ENCODE measurements at places on chromosomes 5 and 9.

DNA sequence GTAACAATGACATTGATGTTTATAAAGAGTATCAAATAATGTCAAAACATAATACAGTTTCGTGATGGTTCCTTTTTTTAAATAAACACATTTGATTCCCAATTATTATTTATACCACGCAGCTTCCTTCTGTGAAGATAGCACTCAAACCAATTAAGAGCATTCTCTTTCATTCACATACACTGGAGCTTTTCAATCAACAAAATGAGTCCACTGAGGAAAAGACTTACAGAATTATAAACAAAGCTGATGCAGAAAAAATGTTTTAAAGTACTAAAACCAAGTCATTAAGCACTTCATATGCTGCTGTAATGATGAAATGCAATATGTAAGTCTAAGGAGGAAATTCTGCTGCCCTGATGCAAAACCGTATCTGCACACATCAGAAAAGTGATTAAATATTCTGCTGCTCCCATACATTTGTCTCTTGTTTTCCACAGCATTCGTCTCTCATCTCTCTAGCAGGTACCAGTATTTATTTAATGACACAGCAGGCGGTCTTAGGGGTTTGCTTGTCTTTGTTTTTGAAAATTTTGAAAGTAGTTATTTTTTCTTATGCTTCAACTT, 147.1 kb downstream of the CDH10 start:
- no peak for DNase-seq

- no peak for DNase-seq
These were observed 24.2 kb downstream of the PSMB7 start for GRCh38 chr9:124390794-124391658.

DNA sequence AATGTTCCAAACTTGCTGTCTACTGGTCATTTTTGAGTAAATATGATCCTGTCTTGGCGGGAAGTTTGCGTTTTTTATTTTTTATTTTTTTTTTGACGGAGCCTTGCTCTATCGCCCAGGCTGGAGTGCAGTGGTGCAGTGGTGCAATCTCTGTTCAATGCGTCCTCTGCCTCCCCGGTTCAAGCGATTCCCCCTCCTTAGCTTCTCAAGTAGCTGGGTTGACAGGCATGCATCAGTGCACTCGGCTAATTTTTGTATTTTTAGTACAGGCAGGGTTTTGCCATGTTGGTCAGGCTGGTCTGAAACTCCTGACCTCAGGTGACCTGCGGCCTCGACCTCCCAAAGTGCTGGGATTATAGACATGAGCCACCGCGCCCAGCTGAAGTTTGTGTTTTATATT, 45.4 kb downstream of the FGF18 start:
- DNase-seq: no peak

GRCh38 chr9:137076636-137077009, 694 bp upstream of the UAP1L1 start:
- no peak for DNase-seq

GRCh38 chr5:21880164-21880563, 973.0 kb downstream of the CDH12 start:
- no peak for DNase-seq

- DNase-seq: no peak
These were observed 126.0 kb downstream of the NR3C1 start for GRCh38 chr5:143277536-143277935.

- no peak for DNase-seq
These were observed 6.3 kb upstream of the IL5 start for GRCh38 chr5:132549576-132549975.

DNA sequence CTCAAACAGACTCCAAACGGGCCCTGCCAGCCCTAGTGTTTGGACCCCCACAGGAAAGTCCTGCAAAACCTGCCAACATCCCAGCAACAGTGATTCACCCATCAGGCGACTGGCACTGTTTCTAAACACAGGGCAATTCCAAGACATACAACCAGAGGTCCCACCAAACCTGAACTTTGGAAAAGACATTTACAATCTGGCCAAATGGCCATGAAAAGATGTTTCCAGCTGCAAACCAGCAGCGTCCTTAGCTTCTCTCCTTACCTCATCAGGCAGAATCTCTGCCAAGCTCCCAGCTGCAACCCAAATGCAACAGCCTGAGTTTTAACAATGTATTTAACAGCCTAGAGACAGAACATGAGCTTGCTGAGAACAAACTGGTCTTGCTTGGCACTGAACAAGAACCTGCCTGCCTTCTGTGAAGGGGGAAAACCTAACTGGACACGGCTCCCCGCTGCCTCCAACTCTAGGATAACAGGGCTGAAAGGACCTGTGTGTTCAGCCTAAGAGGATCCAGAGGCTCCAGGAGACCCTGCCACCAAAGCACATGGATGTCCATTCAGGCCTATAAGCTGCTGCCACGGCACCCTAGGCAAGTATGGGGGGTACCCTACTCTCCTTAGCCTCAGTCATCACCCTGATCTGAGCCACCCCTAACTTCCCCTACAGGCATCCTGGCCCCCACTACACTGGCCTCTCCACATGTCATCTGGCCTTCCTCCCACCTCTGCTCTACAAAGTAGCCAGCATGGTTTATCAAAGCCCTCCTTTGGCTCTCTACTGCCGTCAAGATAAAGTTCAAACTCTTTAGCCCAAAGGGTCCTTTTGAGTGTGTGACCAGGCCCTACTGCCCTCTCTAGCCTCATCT, 5.6 kb downstream of the P4HA2 start:
- DNase-seq: no peak

GRCh38 chr5:55530669-55531068, 4.1 kb downstream of the PLPP1 start:
- DNase-seq: no peak

DNA sequence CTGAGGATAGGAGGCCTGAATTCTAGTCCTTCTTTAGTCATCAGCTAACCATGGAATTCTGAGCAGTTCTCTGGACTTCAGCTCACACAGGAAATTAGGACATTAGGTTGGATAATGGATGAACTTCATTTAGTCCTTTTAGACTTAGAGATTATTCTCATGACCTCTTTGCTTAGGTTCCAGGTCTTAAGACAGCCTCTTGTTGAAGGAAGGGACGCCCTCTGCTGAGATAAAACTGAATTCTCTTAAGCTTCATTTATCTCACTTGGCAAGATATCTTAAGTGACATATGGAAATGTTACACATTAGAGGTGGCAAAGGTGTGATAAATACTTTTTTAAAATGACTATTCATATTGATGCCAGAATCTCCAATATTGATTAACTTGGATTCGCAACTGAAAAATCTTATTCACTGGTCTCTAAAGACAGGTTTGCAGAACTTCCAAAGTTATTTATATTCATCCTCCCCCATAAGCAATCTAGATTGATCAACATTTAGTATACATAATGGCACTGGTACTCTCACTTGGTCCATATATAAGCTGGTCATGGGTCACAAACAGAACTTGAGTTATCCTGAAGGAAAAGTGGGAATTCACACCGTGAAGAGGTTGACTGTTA, 16.9 kb upstream of the ZNF366 start:
- peak; percentile 81 for DNase-seq

DNA sequence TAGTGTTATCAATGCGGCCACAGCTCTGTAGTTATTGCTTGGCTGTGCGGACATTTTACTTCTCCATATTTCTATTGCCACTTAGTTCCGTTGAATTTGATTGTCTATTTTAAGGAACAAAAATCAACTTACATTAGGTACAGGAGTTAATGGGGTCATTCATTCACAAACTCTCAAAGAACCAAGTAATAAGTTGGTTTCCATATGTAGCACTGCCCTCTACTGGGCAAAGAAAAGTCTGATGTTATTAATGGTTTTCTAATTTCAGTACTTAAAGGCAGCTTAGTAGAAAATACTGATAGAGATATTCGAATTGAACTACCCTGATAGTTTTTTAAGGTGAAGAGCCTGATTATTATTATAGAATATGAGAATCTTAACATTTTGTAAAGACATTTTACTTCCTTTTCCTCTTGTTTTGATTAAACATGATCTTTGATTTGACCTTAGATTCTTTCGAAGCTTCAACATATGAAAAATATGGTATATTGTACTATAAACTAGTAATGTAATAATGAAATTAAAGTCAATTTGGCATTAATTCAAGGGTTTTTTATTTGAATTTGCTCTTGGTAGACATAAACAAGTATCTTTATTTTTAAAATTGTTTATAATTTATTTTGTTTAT, 119.5 kb upstream of the CTNND2 start:
- DNase-seq: peak; percentile 10

DNA sequence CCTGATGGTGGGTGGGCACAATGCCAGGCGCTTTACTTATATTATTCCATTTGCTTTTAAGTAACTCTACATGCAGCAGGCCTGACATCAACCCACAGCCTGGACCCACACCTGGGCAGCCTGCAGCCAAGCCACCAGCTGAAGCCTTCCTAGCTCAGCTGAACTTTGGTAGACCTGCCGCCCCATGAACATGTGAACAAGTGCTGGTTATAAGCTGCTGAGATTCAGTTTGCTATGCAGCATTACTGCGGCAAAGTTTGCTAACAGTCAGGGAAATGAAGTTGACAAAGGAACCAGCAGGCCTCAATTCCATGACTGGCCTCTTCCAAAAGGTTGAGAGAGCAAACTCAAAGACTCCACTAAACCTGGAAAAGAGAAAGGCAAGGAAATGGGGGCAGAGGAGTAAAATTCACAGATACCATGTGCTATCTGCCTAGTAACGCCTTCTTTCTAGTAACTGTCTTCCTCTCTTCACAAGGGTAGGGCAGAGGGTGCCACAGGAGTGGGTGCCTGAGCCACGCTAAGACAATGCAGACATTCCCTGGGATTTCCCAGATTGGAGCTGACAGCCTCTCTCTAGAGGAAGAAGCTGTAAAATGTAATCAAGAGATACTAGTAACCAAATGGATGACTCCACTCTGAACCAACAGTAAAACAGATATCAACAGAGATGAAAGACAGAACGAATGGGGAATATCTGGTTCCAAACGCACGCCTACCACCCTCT, 2.9 kb downstream of the BOD1 start:
- peak; percentile 41 for DNase-seq

DNA sequence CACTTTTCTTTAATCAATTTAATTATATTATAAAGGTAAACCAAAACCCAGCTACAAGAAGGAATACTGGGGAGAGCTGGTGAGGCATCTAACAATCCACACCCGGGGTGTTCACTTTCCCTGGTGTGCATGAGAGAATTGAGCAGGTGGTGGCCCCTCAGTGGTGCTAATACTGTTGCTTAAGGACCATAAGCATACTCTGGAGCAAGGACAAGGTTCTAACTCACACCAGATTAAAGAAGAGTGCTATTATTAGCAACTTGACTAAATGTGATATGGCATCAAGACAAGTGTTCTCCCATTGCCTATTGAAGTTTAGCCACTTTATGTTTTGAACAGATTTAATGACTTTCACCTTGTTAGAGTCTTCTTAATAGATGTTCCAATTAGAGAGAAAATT, 8.8 kb downstream of the RGS7BP start:
- DNase-seq: no peak

- no peak for DNase-seq
These were observed 122.7 kb downstream of the GCNT1 start for GRCh38 chr9:76581731-76582130.

DNA sequence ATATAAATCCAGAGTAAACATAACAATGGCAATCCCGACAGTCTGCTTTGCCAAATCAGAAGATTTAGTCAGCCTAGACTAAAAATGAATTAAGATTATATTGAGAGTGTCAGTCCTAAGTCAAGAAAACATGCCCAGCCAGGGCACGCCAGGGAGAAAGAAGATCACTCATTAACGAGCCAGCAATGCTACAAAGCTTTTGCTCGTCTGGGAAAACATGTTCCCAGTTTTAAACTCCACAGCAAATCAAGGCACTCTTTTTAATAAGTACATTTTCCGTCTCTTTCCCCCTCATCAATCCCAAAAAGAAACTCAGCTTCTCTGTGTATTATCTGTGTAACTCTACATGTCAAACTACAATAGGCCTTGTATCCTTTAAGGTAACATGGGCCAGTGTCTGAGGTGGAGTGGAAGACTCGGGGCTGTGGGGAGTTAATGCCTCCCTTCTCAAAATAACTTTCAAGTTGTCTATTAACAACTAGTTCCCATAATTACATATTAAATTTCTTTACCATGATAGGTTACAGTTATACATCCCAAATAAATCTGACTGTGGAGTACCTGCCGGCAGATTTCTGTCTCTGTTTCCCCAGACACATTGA, 40.9 kb downstream of the NFIB start:
- DNase-seq: no peak

GRCh38 chr9:130368631-130369103, 76.1 kb upstream of the ASS1 start:
- DNase-seq: peak; percentile 0

DNA sequence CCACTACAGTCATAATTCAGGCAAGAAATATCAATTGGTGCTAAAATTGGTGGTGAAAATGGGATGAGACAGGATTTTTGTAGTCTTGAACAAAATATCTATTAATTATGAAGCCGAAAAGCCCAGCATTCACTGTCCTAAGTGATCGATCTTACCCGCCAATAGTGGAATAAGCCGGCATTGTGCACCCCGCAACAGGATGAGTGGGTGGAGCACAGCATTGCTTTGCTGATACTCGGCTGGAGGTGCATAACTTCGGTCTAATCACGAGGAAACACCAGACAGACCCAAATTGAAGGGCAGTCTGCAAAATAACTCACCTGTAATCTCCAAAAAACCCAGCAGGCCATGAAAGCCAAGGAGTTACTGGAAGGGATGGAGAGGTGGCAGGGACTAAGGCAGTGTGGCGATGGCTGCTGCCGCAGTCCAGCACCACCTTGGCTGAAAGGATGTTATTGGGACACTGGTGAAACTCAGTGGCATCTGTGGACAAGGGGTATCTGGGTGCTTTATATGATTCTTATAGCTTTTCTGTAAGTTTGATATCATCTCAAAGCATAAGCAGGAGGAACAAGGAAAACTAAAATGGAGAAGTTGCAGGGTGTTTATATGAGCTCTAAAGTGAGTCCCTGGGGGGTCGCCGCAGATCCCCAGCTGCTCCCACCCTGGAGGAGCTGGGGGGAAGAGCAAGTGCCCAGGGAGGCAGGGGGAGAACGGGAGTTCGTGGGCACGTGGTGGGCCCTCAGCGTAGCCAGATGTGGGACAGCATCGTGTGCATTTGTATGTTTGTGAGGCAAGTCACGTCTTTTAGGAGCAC, 45.2 kb downstream of the AHRR start:
- no peak for DNase-seq

Data from inflammatory macrophage treated with lipopolysaccharide for 1 hour (primary cell).